EH (cell line): ENCODE measurements at places on chromosomes 12 and 14.

- DNase-seq, result no peak
Measured at GRCh38 chr14:38233218-38233617, 22.7 kb downstream of the CLEC14A start.

DNA sequence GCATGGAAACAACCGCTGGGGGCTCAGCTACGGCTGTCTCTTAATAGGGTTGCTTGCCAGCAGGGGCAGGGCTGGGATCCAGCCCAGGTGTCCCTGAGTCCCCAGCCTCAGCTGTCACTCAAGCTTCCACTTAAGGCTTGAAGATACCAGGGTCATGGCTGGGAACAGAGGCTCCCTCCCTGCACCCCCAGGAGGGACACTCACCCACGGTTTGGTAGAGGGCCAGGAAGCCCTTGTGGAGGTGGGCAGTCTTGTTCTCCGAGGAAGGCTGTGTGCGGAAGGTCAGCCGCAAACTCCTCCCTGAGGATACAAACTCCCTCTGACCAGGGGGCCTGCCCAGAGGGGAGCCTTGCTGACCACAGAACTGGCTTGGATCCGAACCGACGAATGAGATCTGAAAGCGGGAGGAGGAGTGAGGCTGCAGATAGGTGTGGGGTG lies 7.3 kb downstream of the C1RL start:
- DNase-seq, result no peak

DNA sequence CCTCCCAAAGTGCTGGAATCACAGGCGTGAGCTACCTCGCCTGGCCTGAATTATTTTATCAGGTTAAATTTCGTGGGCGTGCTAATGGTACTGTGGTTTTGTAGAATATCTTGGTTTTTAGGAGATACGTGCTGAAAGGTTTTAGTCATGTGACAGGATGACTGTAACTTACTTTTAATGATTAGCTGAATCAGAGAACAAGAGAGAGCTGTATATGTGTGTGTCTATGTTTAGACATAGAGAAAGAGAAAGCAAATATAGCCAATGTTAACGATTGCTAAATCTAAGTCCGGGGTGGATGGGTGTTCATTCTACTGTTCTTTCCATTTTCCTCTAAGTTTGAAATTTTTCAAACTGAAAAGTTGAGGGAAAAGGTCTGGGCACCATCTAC lies 9.2 kb upstream of the PNMA1 start:
- peak; percentile 42 for DNase-seq

DNA sequence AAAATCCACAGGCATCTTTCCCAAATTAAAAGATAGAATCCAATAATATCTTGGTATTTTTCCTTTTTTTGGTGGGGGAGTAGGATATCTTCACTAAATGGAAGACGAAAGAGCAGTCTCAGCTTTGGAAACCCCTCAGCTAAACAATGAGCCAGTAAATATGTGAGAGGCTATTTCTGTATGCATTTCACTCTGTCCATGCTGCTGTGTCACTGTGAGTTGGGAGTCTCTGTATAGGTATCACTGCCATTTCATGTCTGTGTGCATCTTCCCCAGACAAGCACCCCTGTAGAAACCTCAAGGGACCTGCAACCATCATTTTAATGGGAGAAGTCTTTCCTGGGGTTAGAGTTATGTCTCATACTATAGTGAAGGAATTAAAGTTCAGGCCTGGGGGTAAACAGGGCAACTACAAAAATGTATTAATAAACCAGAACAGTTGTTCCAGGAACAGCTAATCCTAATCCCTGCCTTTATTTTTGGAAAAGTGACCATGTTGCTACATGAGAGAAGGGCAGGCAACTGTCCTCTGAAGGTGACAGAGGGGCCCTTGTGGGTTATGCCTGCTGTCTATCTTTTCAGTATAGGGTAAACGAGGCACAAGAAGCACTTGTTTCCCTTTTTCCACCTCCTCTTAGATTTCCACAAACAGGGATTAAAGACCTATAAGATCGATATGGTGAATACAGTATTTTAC lies 11.3 kb upstream of the STAC3 start:
- no peak for DNase-seq

DNA sequence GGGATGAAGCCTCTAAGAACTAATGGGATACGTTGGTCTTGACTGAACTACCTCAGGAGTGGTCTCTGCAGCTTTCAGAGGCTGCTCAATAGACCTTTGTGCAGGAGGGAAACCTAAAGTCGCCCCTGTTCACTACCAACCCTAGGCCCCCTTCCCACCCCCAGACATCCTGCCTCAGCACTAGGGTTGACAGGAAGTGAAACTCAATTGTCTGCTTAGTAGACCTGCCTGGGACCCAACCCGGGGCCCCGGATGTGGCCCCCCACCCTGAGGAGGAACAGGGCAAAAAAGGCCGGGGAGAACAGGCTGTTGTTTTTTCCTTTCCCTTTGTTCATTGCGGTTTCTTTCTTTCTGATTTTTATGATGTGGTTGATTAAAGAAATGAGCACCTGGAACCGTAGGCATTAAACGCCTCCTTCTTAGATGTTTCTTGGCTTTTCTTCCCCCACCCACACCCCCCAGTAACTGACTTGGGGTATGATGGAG lies 1.6 kb upstream of the DGKA start:
- no peak for DNase-seq

GRCh38 chr12:8779862-8780261 lies 42.6 kb upstream of the A2ML1 start:
- no peak for DNase-seq

GRCh38 chr14:30928462-30928861 lies 54.1 kb downstream of the COCH start:
- peak; percentile 2 for DNase-seq

DNA sequence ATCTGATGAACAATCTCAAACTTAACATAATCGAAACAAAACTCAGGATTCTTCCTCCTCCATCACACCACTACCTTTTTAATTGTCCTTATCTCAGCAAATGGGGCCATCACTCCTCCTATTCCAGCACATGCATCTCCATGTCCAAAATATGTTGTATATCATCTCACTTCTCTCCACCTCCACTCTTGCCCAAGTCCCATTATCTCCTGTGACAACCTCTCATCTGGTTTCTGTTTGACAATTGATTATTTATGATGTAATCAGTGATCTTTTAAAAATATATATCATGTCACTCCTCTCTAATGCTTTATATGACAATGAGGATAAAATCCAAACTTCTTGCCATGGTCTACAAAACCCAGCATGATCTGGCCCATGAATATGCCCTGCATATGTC lies 200.8 kb upstream of the HMGA2 start:
- no peak for DNase-seq

DNA sequence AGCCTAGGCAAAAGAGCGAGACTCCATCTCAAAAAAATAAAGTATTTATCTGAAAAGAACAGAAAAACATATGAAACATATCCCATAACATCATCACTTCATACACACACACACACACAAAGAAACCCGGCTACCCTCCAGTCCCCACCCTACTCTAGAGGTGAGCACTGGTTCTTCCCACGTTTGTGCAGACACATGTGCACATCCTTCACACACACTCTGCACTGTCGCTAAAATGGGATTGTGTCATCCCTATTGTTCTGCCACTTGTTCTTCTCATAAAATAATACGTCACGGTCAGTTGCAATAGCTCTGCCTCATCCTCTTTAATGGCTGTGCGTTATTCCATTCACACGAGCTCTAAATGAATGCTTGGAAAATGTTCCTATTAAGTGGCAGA lies 85.9 kb upstream of the ANO2 start:
- DNase-seq, result no peak

- DNase-seq, result no peak
Measured at GRCh38 chr12:12176402-12176801, 90.4 kb downstream of the LRP6 start.

DNA sequence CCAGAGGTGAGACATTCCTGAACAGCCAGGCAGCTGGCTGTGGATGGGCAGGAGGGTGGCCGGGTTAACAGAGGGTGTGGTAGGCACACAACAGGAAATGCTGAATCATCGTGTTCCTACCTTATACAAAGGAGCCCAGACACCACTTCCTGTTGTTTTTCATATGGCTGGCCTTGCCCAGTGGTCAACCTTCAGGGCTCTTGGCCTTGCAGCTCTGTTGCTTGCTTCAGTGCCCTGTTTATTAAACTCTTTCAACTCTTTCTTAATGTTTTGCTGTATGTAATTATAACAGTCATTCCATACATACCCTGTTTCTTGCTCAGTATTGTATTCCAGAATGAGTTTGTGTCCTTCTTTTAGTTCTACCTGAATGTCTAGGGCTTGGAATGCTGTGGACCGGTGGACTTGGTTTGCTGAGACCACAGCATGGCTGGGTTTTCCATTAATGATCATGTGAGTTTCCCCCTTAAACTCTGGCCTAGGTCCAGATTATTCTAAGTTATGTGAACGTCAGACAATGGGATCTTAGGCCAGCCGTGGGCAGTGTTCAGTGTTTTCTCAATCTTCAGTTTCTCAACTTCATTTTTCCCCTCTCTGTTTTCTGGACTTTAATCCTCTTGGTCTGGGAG lies 11.9 kb downstream of the CFAP54 start:
- peak; percentile 63 for DNase-seq

DNA sequence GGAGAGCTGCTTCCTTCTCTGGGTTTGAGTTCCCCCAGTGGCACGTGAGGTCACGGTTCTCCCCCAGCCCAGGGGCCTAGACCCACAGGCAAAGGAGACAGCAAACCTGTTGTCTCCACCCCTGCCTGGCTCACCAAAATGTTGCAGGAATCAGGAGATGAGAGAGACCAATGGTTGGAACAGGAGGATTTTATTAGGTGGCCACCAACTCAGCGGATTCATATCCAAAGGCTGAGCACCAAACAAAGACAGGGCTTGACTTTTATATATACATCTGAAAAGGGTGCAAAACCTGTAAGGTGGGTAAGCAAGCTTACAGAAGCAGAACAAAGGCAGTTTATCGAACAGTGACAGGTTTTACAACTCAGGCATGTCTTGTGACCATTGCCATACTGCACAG lies 9.2 kb upstream of the ADAM21 start:
- DNase-seq, result no peak

DNA sequence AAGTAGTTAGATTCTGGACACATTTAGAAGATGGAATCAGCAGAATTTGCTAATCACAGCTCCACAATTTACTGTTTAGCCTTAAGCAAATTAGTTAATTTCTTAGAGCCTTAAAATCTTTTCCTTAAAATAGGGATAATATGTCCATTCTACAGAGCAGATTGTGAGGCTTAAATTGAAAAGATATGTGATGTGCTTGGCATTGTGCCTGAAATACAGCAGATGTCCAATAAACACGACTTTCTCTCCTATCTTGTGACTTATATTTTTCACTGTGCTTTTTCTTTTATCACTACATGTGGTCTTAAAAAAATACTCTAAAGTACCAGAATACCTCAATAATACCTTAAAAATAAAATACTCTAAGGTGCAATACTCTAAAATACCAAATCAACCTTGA lies 30.6 kb downstream of the CCER1 start:
- no peak for DNase-seq

GRCh38 chr14:76938092-76938500 lies 90.4 kb downstream of the IRF2BPL start:
- peak; percentile 68 for DNase-seq

GRCh38 chr12:122994781-122995502 lies 14.5 kb downstream of the ARL6IP4 start:
- DNase-seq, result no peak

GRCh38 chr12:88723219-88723618 lies 142.9 kb upstream of the KITLG start:
- DNase-seq, result peak; percentile 21

GRCh38 chr12:38586789-38587188 lies 270.2 kb downstream of the ALG10B start:
- no peak for DNase-seq

GRCh38 chr14:101313268-101313667 lies 248.0 kb upstream of the DIO3 start:
- DNase-seq, result no peak

DNA sequence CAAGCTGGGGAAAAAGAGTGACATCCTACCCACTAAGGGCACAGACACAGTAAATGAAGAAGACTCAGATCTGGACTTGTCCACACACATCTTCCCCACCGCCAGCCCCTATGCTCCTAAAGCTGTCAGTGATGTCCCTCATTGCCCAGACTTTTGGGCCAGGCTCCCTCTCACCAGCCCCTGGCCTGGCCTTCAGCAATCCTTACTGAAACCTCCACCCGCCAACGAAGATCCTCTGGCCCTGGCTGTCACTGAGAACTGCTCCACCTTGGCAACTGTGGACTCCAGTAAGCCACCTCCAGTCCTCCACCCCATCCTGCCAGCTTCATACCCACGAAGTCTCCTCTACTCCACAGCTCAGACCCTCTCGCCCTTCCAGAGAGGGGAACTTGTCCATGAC lies 23.3 kb downstream of the FIGNL2 start:
- no peak for DNase-seq

DNA sequence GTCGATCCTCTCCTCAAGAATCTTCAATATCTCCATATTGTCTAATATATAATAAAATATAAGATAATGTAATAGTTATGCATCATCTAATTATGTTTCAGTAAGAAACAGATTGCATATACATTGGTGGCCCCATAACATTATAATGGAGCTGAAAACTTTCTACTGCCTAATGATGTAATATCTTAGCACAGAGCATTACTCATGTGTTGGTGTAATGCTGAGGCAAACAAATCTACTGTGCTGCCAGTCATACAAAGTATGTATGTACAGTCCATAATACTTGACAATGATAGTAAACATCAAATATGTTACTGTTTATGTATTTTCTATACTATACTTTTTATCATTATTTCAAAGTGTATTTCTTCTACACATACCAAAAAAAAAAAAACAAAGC lies 128.7 kb downstream of the CPNE8 start:
- DNase-seq, result no peak

DNA sequence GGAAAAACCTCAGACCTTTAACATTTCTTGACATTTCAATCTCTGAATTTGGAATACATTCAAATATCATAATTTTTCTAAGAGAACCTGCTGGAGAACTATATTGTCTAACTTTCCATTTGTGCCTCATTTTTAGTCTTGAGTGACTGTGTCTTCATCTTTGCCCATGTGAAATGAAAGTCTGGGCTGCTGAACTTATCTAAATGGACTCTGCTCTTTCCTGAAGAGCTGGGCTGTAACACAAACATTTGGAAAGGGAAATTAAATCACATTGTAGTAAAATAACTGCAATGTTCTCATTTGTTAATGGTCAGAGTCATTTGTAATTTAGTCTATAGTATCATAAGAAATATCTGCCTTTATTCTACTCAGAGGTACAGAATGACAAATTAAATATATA lies 373.1 kb downstream of the LRIG3 start:
- no peak for DNase-seq

- no peak for DNase-seq
Measured at GRCh38 chr12:86669010-86669409, 412.8 kb upstream of the MGAT4C start.
